ENCODE measurements at places on chromosomes 2 and 18.

DNA sequence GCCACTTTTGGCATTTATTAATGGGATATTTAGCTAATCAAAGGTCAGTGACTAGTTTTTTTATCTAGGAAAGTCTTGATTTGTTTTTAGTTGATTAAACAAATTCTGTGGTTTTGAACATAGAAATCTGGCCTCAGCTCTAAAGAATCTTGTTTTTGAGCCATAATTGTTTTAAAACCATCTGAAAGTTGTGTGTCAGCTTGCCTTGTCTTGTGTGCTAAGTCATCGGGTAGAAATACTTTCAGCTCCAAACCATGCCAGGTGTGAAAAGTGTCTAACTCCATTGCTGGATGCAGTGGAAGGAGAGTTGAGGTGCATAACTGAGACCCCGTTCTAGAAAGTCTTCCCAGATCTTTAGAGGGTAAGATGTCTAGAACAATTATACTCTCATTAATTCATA is 22.7 kb downstream of the FARP2 start:
- no peak for DNase-seq

- no peak for DNase-seq
Measured at GRCh38 chr2:210503725-210504191, 27.2 kb upstream of the LANCL1 start.

- DNase-seq, result no peak
Measured at GRCh38 chr2:18104595-18105224, 226.2 kb downstream of the KCNS3 start.

GRCh38 chr2:64153811-64154210 is 9.6 kb upstream of the PELI1 start:
- no peak for DNase-seq

DNA sequence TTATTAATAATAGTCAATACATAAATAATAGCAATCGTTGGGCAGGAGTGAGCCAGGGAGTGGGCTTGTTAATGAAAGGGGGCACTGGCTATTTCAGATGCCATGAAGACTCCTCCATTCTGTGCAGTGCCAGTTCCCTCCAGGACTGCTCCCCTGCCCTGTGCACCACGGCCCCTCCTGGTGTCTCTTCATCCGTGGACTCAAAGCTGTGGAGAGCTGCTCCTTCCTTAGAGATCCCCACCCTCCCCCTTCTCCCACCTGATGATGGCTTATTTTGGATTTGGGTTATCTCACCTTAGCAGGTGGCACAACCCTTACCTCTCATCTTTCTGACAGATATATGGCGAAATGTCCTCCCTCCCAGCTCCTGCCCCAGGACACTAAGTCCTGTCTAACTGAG is 3.1 kb upstream of the CELF4 start:
- no peak for DNase-seq

- no peak for DNase-seq
Measured at GRCh38 chr2:228018311-228018710, 146.9 kb downstream of the DAW1 start.

DNA sequence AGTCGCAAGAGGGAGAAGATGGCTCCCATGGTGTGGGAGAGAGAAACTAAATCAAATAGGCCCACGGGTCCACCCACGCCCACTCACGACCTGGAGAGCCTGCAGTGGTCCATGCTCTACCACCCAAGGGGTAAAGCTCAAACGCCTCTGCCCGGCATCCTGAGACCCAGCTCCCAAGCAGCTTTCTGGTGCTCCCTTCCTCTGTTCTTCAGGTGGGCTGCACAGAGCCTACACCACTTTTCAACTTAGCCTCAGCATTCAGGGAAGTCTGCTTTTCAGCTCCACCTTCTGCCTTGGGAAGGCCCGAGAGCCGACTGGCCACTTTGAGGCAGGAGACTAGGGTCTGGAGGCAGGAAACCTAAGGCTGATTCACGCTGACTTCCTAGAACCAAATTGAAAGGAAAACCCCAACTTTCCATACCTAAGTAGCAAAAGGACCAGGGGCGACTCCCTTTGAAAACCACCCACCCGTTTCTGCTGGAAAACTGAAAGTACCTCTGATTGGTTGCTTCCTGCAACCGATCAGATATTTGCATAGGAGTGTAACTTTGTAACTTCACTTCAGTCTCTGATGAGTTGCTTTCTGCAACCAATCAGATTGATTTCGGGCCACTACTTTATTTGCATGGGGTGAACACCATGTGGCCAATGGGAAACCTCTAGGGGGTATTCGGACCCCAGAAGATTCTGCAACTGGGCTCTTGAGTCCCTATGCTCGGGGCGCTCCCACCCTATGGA is 26.8 kb upstream of the SPATA3 start:
- DNase-seq, result no peak

GRCh38 chr2:10220045-10220901 is 82.4 kb upstream of the HPCAL1 start:
- DNase-seq, result no peak
